Activated naive CD4-positive, alpha-beta T cell (primary cell): ENCODE measurements at places on chromosomes 1 and 21.
A peak's percentile ranks its signal among the peaks of the same experiment; 100 is the strongest.

GRCh38 chr21:34592120-34592955 lies 22.6 kb downstream of the RCAN1 start:
- DNase-seq, result no peak

DNA sequence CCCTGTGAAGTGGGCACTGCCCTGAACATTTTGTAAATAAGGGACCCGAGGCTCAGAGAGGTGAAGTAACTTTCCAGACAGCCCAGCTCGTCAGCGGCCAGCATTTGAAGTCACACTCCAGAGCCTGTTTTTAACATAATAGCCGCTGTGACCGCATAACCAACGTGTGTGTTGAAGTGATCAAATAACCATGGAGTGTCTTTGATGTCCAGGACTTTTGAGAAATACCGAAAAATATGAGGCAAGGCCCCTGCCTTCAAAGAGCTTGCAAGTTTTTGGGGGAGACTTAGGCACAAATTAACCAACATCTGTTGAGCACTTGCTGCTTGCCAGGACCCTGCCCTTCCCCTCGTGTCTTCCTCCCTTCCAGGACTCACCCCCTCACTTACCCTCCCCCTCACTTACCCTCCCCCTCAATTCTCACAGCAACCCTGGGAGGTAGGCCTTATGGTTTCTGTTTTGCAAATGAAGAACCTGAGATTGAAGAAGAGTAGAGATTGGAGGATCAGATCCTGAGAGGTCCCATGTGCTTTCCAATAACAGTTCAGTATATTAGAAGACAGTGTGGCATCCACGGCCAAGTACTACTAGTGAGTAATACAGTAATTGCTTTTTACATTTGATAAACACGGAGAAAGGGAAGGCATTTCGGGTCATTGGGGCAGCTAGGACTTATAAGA lies 1.3 kb upstream of the SLC16A1 start:
- peak; percentile 4 for DNase-seq

GRCh38 chr1:14899686-14900085 lies 253.9 kb upstream of the TMEM51 start:
- DNase-seq, result no peak

DNA sequence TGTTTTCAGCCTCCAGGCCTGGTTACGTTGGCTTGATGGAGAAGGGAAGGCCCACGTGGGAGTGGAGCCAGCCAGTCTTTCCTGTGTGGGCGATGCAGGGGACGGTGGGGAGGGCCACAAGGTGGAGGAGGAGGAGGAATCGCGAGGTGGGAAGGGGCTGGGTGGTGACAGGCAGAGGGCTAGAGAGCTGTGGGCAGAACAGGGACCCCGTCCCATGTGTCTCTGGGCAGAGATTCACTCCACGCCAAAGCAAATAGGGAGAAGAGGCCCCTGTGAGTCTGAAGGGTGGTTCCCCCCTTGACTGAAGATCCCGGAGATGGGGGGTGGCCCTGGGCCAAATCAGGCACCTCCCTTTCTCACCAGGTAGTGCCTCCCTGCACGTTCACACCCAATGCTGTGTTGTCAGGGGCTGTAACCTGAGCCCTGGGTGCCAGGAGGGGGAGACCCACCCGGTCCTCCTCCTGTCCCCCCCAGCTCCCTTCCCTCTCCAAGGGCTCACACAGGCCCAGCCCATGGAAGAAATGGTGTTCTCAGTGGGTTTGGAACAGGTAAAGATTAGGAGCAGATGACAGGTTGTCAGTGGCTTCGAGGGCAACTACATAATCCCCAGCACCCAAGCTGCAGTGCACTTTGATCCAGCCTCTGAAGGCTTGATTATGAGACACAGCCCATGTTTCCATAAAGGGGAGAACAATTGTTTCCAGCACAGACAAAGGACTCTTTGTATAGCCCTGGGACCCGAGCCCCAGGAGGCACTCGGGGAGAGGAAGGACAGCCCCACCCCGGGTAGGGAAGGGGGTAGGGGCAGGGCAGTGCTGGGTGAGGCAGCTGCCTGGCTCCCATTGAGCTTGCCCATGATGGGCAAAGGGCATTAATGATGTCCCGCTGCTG lies 37.7 kb upstream of the GPR37L1 start:
- no peak for DNase-seq

DNA sequence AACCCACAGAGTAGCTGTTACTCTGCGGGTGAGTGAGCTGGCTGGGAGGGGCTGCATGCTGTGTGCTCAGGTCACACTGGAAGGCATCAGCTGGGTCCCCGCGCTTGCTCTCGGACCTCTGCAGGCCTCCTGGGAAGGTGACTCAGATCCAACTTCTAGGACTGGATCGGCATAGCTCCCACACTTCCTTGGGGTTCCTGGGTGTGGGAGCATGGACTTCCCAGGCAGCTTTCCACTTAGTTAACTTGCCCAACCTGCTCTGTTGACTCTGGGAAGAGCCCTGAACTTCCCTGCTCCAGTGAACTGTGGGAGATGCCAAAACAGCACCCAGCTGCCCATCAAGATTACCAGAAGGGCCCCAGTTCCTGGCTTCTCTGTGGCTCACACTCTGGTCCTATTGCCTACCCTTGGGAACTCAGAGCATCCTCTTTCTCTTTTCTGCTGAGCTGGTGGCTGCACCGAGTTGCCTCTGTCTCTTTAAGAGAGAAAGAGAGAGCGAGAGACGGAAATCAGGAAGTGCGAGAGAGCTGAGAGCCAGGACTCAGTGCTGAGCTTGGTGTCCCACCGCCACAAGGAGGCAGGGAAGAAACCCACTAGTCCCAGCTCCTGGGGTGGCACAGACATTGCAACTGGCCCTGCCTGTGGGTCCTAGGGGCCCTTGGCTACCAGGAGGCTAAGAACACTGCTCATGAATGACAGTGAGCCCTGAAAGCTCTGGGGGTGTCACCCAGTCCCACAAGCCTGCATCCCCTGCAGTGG lies at the start of gene IKBKE:
TSS of gene IKBKE (plus strand) at position 544 of the 759 bp plus-strand sequence. CDS start 2,752 bp downstream, outside the sequence.
- DNase-seq, result peak; percentile 23

- no peak for DNase-seq
Observed at GRCh38 chr1:93623436-93623835, 58.2 kb downstream of the BCAR3 start.

DNA sequence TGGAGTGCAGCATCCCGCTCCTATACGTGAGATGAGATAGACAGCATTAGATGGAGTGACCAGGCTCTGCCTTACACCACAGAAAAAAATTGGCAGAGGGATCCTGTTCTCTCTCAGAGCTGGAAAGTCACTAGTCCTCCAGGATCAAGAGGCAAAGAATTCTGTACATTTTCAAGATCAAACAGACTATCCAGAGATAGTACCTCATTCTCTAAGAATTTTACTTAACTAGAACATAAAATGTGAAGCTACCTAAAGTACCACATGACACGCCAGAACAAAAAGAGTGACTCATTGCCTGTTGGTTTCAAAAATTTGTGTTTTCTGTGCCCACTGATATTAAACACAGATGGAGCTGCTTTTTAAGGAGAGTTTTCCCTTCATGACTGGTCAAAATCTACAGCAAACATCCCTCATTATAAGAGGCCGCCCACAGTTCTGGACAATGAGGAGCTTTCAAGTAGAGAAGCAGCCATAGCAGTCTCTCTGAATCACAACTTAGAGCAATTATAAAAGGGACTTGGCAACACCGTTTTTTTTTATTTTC lies 32.3 kb downstream of the CD160 start:
- no peak for DNase-seq

DNA sequence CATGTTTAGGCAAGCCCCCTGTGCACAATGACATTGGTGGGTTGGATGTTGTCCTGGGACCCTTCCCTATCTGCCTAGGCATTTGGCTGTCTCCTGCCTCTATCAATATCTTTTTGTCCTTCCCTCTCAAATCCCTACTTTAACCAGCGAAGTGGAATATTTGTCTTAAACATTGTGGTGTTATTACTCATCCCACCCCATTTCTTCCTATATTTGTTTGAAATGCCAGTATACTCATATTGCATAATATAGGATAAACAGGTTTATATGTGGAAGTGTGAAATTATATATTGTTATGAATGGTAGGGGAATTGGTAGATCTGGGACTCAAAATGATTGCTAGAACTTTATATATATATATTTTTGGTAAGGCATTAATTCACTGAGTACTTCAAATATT lies 80.0 kb downstream of the ADGRL2 start:
- DNase-seq, result no peak

DNA sequence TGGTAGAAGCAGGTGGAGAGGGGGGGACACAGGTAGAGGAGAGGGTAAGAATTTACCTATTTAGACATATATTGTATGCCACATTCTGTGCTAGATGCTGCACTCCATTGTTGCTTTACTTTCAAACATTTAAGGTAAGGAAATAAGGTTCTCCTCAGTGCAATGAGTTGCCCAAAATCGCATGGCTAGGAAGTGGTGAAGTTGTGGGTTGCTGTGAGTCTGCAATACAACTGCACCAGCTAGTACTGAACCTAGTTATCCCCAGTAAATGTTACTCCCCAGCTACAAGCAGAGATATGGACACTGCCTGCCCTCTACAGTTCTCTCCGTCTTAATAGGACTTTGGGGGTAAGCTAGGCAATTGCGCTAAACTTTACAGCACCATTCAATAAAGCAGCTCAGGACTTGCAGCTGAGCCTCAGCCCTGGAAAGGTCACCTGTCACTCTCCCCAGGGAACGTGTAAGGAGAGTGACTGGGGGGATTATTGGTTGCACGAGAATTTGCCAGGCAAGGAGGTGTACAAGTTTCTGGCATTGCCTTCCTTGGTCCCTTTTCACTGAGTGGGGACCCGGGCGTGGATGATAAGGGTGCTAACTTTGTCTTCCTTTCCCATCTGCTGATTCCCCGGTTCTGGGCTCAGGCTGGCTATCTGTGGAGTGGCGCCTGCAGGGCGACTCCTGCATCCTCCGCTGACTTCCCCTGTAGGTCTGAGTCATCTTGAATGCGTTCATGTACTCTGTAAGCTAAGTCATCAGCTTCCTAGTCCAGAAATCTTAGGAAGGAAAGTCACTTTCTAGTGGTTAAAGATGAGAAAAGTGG lies 71.3 kb upstream of the CNTN2 start:
- DNase-seq, result no peak

GRCh38 chr1:28135371-28136168 lies 40.9 kb downstream of the PTAFR start:
- no peak for DNase-seq

- no peak for DNase-seq
Observed at GRCh38 chr21:34736116-34736874, 67.5 kb downstream of the CLIC6 start.

DNA sequence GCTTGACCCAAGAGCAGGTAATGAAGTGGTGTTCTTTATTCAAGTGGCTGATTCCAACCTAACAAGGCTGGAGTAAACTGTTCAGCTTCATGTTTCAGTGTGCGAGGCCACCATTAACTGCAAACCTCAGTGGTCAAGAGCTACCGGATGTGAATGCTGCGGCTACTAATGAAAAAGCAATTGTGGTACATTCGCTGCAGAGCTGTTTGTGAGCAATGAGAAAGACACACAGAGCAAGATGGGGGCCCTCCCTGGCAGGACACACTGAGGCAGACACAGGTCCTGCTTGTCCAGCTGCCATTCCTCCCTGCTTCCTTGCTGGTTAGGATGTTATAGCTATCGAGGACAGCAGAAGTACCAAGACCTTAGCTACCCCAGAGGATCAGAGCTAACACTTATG lies 26.1 kb downstream of the SYF2 start:
- DNase-seq, result no peak

GRCh38 chr1:178864326-178864725 lies 6.6 kb downstream of the ANGPTL1 start:
- DNase-seq, result no peak

- no peak for DNase-seq
Observed at GRCh38 chr1:43981135-43981491, 2.1 kb downstream of the B4GALT2 start.

DNA sequence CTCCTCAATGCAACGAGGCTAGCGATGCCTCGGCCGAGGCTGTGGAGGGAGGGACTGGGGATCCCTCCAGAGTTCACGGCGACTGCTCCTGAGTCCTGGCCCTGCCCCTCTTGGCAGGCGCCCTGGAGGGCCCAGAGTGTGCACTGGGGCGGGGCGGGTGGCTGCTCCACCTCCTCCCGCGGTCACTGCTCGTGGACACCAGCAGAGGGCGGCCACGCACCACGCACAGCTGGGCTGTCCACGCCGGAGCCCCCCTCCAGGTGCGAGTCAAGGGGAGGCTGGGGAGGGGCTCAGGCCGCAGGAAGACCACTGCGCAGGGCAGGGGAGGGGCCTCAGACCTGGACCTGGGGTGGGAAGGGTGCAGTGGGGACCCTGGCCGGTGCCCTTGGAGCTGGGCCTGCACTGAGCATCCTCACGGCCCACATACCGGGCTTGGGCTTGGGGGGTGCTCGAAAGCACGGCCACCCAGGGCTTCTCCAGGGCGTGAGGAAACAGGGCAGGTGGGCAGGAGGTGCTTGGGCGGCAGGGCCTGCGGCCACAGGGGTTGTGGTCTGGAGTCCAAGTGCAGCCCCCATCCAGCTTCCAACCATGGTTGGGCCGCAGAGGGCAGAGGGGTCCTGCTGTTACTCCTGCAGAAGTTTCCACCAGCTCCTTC lies 20.6 kb upstream of the TTC34 start:
- DNase-seq, result no peak

- no peak for DNase-seq
Observed at GRCh38 chr1:201486187-201486586, 17.2 kb upstream of the PHLDA3 start.

DNA sequence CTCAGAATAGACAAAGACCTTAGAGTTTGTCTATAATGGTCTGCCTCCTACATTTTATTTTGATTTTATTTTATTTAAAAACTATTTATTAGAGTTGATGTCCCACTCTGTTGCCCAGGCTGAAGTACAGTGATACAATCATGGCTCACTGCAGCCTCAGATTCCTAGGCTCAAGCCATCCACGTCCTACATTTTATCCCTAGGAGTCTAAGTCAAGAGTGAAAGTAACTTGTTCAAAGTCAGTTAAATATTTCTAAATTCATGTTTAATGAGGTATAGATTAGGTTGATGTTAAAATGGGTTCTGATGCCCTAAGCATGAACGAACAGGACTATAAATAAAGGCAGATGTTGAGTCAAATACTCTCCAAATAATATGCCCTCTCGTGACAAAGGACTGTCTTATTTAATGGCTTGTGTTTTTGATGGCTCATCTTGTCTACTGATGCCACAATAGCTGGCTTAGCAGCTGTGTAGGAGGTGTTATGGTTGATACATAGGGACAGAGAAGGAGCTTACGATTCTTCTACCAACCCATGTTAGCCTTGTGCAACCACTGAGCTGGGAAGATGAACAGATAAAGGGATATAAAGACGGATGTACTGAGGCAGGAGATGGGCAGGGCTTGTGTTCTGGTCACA lies 66.0 kb upstream of the CR1L start:
- DNase-seq, result no peak

GRCh38 chr1:229782469-229782868 lies 156.4 kb downstream of the URB2 start:
- no peak for DNase-seq

GRCh38 chr1:185774394-185774793 lies 40.2 kb downstream of the HMCN1 start:
- DNase-seq, result no peak

DNA sequence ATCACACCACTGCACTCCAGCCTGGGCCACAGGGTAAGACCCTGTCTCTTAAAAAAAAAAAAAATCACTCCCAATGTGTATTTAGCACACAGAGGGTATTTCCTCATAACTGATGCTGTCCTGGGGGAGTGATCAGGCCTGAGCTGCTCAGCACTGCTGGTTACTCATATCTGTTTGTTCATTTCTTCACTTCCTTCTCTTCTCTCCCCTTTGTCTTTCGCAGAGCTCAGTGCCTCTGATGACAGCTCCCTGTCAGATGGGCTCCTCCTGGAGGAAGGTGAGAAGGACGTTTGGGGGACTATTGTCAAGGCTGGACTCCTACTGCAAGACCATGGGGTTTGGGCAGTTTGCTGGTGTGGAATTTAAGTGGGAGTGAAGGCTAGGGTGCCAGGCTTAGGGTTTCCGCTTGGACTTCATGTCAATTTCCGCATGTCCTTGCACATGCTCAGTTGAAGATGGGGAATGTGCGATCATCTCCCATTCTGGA lies 13.0 kb downstream of the INAVA start:
- no peak for DNase-seq
